ENCODE measurements at places on chromosomes 1 and 21.

DNA sequence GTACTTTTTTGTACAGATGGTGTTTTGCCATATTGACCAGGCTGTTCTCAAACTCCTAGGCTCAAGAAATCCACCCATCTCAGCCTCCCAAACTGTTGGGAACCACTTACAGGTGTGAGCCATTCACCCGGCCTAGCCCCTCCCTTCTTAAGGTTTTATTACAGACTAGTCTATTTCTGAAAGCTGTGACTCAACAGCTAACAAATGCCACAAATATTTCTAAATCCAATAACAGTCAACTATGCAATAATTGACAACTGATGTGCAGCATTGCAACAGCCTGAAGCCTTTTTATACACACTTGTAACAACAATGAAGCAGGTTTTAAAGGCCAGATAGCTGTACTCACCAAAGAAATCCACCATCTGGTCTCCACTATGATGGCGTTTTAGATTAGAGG is 51.4 kb downstream of the GRIK1 start:
- DNase-seq: no peak

DNA sequence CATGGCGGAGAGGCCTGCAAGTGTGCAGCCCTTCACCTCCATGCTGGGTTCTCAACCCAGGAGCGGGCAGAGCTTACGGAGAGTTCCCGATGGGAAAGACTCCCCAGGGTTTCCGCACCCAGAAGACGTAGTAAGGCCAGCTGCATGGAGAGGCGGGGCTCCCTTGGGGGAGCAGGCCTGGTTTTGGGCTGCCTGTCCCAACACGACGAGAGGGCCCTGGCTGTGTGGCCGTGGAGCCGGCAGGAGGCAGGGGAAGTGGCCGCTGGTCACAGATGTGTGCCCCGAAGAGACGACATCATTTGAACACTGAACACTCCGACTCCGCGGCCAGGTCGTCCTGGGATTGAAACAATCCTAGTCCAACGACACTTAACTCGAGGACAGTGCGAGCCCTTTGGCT is 57.0 kb downstream of the MORN1 start:
- DNase-seq: no peak

GRCh38 chr1:22163564-22163963 is 20.7 kb upstream of the WNT4 start:
- DNase-seq: no peak

GRCh38 chr1:78171736-78172590 is 126.2 kb downstream of the GIPC2 start:
- DNase-seq: no peak

- DNase-seq: peak; percentile 18
Observed at GRCh38 chr1:186828611-186829454, at the start of gene PLA2G4A. Gene PLA2G4A (plus strand): TSS chr1:186828949. CDS start chr1:186854355, 25,406 bp downstream.

GRCh38 chr1:184888505-184888904 is 85.8 kb downstream of the NIBAN1 start:
- no peak for DNase-seq

DNA sequence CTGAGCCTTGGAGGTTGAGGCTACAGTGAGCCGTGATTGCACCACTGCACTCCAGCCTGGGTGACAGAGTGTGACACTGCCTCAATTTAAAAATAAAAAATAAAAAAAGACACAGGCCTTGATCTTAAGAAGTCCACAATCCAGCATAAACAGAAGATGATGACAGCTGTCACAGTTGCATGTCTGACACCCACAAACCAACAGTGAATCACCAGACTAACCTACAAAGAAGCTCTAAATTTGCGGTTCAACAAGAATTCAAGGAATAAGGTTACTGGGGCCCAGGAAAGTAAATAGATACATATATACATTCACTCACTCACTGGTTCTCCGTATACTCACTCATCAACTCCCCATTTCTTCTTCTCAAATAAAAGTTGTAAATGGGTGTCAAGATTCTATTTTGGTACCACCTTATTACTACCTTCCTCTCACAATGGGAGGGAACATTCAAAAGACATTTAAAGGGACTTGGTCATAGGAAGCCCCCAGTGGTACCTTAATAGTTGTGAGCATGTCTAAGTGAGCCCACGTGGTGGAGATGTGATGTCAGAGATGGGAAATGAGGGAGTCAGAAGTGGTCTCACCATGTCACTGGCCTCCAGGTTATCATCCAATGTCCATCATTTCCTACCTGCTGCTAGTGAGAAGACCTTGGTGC is 66.9 kb upstream of the PRDX6 start:
- no peak for DNase-seq

DNA sequence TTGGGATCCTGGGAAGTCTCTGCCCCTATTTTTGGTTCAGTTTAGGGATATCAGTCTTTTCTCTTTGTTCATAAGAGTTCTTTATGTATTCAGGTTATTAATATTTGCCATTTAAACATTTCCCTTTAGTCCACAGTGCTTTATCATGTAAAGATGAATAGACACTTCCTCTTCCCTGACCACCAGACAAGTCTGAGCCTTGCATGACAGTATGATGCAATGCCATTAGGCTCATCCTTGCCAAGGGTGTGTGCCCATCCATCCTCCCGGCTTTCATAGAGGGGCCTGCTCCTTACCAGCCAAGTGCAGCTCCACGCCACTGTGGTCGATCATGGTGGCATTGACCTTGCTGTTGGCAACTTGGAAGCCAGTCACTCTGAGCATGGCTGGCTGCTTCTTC is 52.1 kb downstream of the ZSCAN20 start:
- no peak for DNase-seq

GRCh38 chr1:48049823-48050535 is 52.8 kb upstream of the TRABD2B start:
- DNase-seq: no peak

- DNase-seq: no peak
Observed at GRCh38 chr1:109977225-109977624, 7.3 kb upstream of the AHCYL1 start.

DNA sequence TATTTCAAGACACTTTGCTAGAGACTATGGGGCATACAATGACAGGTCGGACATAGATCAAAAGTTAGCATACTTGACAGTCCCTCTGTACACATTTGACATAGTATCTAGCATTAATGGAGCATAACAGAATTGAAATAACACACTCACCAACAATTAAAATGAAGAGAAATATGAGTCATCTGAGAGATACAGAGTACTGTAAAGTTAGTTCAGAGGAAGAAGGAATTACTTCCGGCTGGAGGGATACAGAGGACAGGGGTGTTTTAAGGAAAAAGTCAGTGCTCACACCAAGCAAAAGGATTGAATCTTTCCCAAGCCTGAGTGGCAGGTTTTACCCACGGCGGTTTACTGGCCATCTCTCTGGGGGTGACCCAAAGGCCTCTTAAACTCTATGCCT is 2.4 kb downstream of the ZMYND12 start:
- no peak for DNase-seq

DNA sequence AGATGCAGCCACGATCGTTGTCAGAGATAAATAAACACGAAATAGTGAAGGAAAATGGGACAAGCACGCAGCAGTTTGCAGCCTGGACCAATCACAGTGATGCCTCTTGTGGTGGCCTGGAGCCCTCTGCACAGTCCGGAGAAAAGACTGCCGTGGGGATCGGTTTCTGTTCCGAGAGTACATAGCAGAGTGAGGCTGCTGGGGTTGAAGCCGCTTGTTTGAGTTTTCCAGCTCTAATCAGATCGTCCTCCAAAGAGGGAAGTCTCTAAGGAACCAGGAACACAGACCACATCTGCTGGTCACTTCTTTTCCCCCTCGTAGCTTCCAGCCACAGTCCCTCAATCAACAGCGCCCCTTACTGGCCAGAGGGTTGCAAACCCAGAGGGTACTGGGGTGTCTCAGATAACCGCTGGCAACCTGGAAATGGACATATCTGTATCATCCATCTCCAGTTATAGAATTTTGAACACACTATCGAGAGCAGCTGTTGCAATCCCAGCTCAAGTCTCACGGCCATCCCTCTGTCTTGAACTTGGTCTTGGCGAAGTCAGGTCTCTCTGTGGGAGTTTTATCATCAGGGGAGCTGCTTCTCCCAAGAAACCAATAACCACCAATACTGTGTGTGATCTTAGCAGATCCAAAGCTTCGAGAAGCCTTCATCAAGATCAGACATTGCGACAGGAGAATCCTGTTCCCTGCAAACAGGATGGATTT is 57.4 kb downstream of the OLIG1 start:
- no peak for DNase-seq

DNA sequence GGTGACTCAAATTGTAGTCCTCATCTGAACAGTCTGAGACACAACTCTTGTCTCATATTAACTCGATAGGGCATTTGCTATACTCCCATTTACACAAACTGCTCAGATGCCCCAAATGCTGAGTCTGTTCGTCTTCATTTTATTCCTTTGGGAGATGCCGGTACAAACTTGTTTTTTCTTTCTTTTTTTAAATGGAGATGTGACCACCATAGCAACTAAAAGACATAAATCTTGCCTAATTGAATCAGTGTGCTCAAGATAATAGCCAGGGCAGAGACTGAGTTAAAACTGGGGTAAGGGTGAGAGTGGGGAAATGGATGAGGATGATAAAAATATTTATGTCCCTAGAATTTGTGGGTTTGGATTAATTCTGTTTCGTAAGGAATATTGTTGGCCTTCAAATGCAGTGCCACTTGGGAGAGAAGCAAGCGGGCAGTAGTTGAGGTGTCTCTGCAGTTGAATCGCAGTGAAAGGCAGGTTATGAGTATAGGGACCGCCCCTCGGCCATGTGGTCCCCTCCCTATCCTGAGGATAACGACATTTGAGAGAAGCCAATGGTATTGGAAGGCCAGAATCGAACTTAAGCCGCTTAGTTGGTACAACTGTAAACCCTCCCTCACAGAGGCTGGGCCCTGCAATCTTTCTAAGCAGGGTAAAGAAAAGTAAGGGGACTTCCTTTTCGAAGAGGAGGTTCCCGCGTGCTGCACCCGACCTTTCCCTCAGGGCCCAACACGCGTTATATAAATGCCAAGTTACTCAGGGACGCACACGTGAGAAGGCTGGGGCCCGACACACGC is 859 bp upstream of the LRRC8B start:
- peak; percentile 65 for DNase-seq

- DNase-seq: no peak
Observed at GRCh38 chr1:61447106-61447967, 277.6 kb downstream of the TM2D1 start.

DNA sequence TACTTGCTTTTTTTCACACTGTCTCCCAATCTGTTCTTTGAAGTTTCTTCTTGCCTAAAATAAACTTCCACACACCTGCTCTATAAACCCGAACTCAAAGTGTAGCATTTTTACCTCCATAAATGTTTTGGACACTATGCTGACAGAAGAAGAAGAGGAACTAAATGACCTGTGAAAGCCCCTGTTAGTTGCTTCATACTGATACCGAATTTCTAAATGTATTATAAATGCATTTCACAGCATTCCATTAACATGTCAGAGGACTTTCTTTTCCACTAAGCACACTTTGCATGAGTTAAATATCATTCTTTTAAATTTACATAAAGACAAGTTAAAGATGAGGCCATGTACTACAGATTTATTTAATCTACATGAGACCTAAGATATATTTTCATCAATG is 281.0 kb downstream of the SMYD3 start:
- DNase-seq: no peak

All from naive B cell (primary cell).